ENCODE measurements at places on chromosomes 4 and X.

DNA sequence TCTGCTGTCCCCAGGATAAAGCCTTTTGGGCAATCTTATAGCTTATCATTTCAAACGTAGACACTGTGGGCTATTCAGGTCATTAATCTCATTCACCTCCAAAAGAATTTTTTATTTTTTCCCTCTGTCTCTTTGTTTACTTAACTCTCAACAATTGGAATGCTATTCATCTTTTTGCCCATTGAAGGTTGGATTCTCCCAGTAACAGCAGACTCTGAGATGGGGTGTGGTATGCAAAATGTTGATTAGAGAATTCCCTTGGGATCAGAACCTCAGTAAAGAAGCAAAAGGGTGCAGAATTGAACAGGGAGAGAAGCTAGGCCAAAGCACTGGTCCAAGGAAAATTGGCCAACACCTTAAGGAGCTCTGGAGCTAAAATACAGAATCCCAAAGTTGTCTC is 60.4 kb downstream of the CAMK2D start:
- DNase-seq: peak; percentile 6

GRCh38 chr4:4681653-4682052 is 139.8 kb upstream of the STX18 start:
- no peak for DNase-seq

DNA sequence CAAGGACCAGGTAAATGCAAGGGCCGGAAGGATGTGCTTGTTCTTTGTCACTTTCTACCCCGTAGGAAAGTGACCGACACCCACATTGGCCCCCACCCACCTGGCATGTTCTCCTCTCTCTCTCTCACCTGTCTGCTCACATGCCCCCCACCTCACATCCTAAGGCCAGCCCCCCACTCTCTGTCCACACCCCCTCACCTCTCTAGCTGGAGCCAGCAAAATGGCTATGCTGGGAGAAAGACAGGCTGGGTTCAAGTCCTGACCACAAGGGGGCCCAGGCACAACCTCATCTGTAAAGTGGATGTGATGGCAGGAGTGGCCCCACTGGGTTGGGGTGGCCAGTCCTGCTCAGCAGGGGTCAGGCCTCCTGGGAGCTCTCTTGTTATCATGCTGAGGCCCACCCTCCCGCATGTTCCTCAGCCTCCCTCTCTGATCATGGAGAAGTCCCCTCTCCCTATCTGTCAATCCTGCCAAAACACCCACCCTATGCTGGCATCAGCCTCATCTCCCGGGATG is 1.7 kb upstream of the PPP2R2C start:
- DNase-seq: no peak

GRCh38 chrX:153818571-153819383 is 11.6 kb downstream of the PDZD4 start:
- DNase-seq: peak; percentile 50

- DNase-seq: no peak
Observed at GRCh38 chr4:142567620-142568451, 278.3 kb downstream of the INPP4B start.
